ENCODE measurements at places on chromosomes 4 and X.

- DNase-seq, result no peak
Observed at GRCh38 chr4:77473509-77473908, 132.1 kb upstream of the CXCL13 start.

DNA sequence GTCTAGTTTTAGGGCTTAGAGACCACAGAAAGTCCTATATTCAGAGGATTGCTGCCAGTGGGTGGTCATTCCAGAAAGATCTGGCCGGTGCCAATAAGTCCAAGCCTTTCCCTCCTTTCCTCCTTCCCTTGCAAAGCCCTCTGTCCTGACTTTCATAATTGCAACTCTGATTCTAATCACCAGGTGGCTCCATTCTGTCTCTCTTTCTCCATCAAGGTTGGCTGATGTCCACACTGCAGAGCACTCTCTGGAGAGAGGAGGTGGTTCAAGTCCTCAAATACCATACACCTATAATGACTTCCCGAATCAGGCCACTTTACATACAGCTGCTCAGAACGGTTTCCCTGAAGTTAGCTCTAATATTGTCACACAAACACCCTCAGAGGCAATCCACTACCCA, 22.4 kb upstream of the ARMCX4 start:
- no peak for DNase-seq

GRCh38 chr4:106898621-106899230, 137.4 kb downstream of the DKK2 start:
- DNase-seq, result no peak

DNA sequence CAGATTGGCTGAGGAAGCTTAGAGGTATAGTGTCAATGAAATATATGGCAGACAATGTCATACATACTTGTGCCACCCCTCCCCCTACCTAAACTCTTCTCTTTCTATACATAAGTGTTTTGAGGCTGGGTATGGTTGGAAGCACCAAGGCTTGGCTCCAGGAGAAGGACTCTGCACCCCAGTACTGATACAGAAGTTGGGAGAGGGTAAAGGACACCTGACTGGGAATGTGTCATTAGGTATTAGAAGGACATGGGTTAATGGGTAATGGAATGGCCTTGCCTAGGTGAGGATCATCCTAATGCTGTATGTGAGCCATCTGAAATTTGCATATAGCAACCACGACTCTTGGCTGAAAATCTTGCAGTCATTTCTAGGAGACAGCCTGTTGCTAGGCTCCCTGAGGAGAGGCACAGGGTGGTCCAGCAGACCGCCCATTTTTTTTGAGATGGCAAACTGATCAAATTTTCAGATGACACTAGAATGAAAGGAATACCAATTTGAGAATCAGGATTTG, 26.8 kb upstream of the AP1S2 start:
- no peak for DNase-seq

DNA sequence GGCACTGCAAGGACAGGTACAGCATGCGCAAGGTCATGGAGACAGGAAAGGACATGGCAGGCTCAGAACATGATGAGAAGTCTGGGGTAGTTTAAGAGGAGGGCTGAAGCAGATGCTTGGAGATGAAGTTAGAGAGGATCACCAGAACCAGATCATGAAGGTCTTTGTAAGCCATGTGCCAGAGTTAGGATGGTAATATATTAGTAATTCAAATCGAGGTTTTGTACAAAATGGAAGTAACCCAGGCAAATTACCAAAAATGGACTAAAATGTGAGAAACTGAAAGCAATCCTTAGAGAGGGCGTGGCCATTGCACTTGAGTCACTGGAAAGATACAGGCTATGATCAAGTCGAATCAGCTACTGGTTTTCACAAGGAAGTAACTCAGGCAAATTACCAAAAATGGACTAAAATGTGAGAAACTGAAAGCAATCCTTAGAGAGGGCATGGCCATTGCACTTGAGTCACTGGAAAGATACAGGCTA, 13.5 kb downstream of the RXFP1 start:
- no peak for DNase-seq

- no peak for DNase-seq
Observed at GRCh38 chr4:69750346-69750745, 10.1 kb downstream of the SULT1B1 start.

DNA sequence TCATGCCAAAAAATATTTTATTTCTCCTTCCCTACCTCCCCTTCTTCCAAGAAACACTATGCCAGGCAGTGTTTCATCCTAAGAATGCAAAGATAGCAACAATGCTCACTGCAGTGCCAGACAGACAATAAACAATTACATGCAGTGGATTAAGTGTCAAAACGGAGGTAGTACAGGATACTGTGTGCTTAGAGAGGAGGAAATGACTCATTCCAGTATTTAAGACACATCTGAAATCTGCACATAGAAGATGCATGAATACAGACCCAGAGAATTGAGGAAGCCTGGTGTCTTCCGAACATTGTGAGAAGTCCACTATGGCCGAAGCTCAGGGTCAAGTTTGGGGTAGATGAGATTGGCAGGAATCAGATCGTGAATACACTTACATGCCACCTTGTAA, 326.4 kb downstream of the PPP3CA start:
- no peak for DNase-seq
